Stimulated activated CD4-positive, alpha-beta T cell treated with anti-CD3 and anti-CD28 coated beads, TNF-alpha, amount 100 ng/mL, for 1 hour (primary cell): ENCODE measurements at places on chromosomes 7 and 10.

- DNase-seq, result no peak
These were observed 743.3 kb downstream of the GRID1 start for GRCh38 chr10:85623342-85623741.

DNA sequence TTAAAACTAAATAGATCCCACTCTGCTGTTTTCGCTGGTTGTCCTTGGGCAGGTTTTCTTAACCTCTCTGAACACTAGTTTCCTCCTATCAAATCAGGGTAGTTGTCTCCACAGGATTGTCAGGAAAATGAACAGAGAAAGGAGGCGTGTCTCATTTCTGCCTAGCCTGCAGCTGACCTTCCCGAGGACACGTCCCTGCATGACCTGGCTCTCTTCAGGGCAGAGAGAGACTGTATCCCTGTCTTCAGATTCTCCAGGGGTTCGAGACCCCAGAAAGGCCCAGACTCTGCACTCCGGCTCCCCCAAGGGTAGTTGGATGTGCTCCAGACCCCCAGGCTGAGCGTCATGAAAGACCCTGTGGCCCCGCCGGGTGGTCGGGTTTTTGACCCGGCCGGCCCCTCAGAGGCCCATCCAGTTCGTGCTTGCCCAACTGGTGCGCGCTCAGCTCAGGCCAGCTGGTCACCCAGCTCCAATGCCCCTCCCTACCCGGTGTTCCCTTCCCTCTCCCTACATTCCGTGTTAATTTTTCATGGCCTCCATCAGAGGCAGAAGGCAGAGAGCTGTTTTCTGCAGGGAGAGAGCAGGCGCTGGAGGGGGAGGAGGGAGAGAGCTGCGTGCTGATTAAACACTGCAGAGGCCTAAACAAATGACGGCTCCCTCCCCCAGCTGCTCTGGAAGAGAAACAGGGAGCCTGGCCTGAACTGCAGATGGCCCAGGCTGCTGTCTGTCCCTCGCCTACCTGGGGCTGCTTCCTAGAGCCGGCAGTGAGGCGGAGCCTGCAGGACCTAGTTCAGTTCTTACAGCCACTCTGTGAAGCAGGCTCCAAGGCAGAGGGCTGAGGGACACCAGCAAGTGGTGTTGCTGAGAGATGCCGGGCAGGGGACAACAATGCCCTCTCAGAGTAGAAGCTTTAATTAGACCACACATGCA is 86.2 kb upstream of the PPIF start:
- DNase-seq, result no peak

- DNase-seq, result no peak
These were observed 10.1 kb upstream of the OPN4 start for GRCh38 chr10:86644152-86644793.

DNA sequence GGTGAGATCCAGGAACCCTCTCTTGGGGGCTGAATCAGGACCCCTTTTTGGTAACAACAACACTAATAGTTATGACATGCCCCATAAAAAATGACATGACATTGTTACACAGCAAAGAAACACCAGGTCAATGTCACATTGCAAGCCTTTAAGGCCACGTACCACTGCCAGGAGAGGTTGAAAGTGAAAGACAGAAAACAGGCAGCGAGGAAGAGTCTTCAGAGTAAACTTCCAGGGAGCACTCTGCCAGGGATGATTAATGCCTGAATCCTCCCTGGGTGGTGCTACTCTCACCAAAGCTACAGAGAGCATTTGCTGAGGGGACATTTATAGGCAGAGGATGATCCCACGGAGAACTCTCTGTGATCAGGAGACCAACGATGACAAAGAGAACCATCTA is 551.6 kb downstream of the CALN1 start:
- no peak for DNase-seq

DNA sequence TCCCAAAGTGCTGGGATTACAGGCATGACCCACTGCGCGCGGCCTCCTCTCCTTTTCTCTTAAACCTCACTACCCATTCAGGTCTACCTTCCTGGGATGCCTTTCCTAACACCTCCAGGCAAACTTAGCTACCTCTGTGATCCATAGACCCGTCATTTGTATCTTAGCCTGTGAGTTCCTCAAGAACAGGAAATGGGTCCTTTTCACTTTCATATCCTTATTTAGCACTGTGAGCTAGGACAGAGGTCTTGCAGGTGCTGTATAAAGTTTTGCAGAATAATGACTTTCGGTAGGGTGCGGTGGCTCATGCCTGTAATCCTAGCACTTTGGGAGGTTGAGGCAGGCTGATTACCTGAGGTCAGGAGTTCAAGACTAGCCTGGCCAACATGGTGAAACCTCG is 215.7 kb downstream of the RELN start:
- no peak for DNase-seq

DNA sequence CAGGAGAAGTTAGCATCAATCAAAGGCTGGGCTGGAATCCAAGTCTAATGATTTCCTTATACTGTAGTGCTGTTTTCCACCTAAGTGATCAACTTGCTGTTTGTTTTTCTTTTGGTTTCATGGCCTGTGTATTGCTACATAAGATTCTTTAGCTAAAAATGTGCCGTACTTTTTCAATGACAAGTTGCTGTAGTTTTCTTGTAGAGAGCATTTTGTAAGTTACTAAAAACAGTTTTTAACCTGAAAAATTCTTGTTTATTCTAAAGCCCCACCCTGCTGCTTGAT is 1.3 kb downstream of the HELLS start:
- DNase-seq, result no peak

DNA sequence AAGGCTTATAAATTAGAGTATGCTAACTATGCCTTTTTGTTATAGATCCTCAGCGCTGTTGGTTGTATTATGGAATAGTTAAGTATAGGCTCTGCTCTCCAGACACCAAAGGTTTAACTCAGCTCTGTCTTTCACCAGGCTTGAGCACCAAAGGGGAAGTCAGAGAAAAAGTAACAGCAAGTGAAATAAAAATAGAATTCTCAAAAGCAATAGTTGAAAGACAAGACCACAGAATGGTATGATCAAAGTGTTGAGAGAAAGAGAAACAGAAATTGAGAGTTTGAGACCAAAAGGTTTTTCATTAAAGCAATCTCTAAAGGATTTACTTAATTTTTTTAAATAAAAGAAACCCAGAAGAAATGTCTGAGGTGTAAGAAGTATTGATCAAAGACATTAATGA is 529.8 kb upstream of the C7orf33 start:
- DNase-seq, result no peak

DNA sequence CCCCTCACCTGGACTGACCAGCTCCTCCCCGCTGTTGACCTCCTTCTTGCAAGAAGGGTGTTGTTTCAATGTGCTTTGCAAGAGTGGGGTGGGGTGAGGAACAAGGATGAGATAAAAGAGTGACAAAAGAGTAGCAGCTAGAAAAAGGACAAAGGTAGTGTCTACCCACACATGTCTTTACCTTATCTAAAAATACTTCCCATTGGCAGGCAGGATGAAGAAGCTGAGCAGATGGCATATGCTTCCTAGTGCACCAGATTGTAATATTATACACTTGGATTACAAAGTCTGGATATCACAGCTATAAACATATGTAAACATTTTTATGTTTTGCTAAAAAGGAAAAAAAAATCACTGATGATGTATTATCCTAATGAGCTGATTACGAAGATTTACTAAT is 34.5 kb downstream of the CHN2 start:
- DNase-seq, result no peak

- no peak for DNase-seq
These were observed 35.5 kb downstream of the ICA1 start for GRCh38 chr7:8226501-8226900.

DNA sequence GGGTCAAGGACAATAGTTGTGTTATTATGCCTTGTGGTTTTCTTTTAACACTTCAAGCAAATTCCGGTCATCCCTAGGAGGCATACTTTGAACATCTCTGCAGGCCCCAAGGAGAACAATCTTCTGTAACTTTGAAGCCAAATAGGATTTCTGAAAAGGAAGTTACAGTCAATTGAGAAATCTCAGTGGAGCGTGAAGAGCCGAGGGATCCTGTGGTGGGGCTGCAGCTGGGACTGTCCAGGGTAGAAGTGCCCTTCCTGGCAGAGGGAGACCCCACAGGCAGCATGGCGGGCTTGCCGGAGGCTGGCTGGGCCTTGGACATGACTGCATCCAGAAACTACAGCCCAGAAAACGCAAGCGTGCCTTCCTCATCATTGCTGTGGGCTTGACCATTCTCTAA is 179.7 kb downstream of the PTPN20 start:
- no peak for DNase-seq

DNA sequence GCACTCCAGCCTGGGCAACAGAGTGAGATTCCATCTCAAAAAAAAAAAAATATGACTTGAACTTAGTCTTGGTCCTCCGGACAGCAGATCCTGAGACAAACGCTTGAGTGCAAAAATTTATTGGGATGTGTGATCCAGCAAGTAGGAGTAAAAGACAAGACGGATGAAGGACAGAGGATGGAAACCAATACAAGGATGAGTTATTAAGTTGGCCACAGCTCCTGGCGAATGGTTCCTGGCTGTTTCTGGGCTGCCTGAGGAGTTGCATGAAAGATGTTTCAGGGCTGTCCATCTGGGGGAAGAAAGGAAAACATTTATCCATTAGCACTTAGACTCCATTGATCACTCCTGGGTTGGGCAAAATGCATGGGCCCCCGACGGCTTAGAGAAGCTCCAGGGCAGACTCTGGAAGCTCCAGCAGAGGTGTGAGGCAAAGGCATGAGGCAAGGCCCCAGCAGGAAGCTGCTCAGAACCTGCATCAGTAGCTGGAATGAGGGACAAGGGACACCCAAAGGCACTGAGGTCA is 98.3 kb upstream of the ZNF438 start:
- DNase-seq, result no peak

DNA sequence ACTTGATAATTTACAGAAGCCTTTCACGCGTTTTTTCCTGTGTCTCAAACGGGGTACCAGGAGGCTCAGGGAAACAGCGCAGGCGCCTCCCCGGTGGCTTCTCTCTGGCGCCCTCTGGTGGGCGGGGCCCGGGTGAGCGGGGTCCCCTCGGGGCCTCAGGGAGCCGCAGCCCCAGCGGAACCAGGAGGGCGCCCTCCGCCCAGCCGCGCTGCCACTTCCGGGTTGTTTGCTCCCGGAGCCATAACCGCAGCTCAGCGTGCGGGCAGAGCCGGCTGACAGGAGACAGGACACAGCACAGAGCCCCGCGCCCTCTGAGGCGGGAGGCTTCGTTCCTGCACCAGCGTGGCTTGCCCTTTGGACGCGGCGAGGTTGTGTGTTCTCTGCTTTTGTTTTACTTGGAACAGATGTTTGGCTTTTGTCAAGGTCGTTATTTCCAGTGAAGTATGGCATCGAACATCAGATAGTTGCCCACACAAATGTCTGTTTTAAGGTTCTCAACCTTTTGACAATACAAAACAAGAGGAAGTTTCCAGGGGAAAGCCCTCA is 6.9 kb upstream of the CYP2E1 start:
- DNase-seq, result peak; percentile 77

DNA sequence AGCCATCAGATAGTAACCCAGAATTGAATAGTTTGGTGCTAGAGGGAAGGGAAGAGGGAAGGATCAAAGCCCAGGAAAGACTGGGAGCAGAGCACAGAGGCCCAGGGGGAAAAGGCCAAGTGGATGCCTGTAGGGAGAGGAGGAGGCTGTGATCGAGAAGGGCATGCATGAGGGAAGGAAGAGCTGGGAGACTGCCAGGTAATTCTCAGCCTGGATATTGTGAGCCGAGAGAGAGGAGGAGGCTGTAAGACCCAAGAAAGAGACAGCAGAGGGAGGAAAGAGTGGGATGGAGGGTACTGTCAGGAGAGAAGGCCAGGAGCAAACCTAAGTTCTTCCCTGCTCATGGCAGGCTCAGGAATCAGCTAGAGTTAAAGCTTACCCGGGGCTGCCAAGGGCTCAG is 178.2 kb downstream of the CCDC3 start:
- no peak for DNase-seq

DNA sequence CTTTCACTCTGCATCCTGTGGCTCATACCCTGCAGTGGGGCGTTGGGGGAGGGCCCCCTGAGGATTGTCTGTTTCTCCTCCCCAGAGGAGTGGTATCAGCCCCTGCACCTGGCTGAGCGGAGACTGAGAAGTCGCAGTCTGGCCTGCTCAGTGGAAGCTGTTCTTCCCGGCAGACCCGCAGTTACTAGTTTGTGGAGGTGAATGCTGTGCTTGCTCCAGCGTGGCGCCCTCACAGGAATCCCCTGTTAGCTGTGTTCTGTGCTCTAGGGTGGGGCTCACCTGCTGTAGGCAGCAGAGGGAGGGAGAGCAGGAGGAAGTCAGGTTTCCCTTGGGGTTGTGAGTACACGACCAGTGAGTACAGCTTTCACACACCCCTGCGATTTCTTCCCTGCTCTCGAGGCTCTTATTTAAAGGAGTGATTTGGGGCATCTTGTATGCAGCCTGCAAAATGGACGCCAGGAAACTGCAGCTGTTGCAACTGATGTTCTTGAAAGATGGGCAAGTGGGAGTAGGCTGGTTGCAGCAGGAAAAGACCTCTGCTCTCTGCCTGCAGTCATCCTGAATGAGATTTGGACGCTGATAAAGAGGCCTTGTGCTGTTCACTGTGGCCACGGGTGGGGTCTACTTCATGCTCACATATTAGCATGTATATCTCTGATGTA is 66.4 kb downstream of the HK1 start:
- no peak for DNase-seq

GRCh38 chr10:13118784-13119410 is 18.9 kb downstream of the OPTN start:
- DNase-seq, result no peak

DNA sequence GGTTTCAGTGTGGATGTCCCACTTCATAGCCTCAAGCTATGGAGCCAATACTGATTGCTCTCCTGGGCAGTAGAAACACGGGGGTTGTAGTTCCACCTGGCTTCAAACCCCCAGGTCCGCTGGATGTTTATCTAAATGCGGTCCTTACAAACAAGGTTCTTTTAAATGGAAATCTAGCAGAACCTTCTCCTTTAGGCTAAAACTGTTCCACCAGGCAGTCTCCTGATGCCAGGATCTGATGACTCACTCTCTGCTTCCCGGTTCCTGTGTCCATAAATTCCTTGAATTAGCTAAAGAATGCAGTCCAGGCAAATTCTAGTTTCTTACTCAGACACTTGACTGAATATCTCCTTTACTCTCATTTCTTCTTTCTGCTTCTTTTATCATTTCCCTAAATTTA is 108.4 kb upstream of the FAM3C start:
- no peak for DNase-seq

DNA sequence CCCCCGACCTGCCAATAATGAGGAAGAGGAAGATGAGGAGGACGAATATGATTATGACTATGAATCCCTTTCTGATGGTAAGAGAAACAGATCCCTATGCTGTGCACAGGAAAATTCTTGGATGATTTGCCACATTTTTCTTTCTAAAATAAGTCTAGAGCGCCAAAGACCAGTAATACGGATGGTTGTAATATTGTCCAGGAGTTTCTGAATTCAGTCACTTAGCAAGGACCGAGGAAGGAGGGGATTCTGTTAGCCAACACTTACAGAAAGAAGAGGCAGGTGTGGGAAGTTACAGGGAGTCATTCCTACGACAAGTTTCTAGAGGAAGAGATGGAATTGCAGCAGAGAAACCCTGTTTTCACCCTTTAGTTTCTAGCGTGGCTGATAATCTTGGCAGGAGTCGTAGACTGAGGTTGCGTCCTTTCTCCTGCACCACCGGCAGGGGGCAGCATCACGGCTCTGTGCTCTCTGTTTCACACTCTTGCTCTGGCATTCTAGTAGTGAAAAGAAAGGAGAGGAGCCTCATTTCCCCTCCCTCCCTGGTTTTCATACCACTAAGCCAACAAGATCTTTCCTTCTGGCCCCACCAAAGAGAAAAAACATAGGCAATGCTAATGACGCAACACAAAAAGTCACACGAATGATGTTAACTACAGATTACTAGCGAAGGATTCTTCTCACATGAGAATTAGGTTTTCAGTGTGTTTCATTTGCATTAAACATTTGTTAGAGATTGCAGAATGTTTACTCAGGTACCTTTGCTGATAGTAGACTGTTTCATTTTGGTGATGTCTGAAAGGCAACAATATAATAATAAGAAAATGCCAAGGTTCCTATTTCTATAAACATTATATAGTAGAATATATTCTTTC is 82.7 kb downstream of the NOC3L start:
- DNase-seq, result peak; percentile 49
